ENCODE measurements at places on chromosomes 13 and 19. TPM values are rescaled to one million over a fixed set of nuclear protein-coding genes. Genes with fewer than 3 reads are reported as not detected.
A peak's percentile ranks its signal among the peaks of the same experiment; 100 is the strongest.

Gene GRIN2D
- under 0.01 TPM for total RNA-seq

Gene KASH5
- total RNA-seq = not detected

Gene RFPL4A
- total RNA-seq = not detected

Gene IFNL1
- not detected for total RNA-seq

Gene BLVRB
- 75.7 TPM for total RNA-seq

Gene LGALS14
- not detected for total RNA-seq

Gene FGF21
- not detected for total RNA-seq

DNA sequence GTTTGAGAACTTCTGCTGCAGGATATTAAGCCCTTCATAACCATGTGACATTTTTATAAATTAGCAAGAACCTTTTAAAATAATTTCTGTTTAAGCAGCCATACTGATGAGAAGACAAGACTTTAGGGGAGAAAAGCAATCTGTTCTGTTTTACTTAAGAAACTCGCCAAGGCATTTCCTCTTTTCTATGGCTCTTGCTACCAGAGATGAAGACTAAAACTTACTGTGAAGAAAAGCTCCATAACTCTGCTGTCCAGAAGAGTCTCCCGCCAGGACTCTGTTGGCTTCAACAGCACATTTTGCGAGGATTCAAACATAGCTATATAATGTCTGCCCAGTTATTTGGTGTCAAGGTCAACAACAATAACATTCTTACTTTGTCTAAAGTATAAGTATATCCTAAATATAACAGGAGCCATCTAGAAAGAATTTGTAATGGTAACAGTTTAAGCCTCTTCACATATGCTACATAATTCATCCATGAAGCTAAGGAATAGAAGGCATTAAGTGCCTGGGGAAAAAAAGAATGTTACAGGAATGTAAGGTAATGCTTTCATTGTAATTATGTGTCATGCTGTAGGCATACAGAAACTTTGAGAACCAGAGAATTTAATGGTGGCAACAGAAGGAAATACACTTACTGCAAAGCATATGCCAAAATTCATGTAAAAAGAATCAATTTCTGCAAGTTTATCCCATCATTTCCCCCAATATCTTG is 53.2 kb upstream of the EEF1AKMT1 start:
- H3K4me3 ChIP-seq = no peak overlapping the region
- peaks cover 37% of the 10 kb centered on the region for H3K4me1 ChIP-seq
- H3K36me3 ChIP-seq = peaks cover under 1% of the 10 kb centered on the region
- DNase-seq = peak; percentile 26
- no peaks in the 10 kb centered on the region for H3K27me3 ChIP-seq

DNA sequence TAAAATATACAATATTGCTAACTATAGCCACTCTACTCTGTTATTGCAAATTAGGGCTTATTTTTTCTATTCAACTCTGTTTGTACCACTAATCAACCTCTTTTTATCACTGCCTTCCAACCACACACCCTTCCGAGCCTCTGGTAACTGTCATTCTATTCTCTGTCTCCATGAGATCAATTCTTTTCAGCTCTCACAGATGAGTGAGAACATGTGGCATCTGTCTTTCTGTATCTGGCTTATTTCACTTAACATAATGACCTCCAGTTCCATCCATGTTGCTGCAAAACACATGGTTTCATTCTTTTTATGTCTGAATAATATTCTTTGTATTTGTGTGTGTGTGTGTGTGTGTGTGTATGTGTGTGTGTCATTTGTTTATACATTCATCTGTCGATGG is 350.1 kb upstream of the DACH1 start:
- no peak overlapping the region for H3K27ac ChIP-seq
- H3K36me3 ChIP-seq = no peaks in the 10 kb centered on the region
- no peaks in the 10 kb centered on the region for H3K4me1 ChIP-seq
- DNase-seq = no peak
- no peaks in the 10 kb centered on the region for H3K27me3 ChIP-seq
- no peak overlapping the region for H3K4me3 ChIP-seq

GRCh38 chr13:34675626-34676025 is 266.4 kb upstream of the NBEA start:
- H3K36me3 ChIP-seq = no peaks in the 10 kb centered on the region
- H3K27me3 ChIP-seq = no peaks in the 10 kb centered on the region
- no peak for DNase-seq
- no peaks in the 10 kb centered on the region for H3K4me1 ChIP-seq
- no peak overlapping the region for H3K4me3 ChIP-seq
- H3K27ac ChIP-seq = no peak overlapping the region

DNA sequence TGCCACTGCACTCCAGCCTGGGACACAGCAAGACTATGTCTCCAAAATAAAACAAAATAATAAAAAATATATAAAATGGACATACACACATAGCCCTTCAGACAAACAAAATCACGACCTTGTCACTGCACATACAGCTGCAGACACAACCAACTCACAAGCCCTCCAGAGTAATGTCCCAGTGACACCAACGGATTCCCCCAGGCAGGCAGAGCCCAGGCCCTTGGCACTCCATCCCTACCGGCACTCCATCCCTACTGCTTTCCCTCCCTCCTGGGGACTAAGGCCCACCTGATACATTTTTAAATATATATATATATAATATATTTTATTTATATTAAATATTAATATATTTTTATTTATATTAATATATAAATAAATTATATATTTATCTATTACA is 18.5 kb downstream of the ZNF101 start:
- no peaks in the 10 kb centered on the region for H3K4me1 ChIP-seq
- no peak overlapping the region for H3K4me3 ChIP-seq
- peak; percentile 26 for DNase-seq
- no peaks in the 10 kb centered on the region for H3K36me3 ChIP-seq

DNA sequence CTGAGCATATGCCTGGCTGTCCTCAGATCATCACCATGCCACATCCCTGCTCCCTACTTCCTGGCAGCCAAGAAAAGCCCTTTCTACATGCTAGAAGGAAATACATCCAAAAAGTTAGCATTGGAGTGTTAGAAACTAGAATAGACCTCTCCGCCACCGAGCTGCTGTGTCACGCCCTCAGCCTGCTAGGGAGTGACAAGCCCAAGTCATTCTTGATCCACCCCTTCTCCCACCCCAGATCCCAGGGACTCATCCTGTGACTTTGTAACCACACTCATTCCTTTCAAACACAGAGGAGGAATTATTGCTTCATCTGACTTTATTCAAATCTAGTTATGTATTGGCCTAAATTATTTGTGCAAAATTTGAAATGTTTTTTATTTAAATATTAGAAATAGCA is 45.3 kb downstream of the POLR1D start:
- no peak overlapping the region for H3K4me3 ChIP-seq
- H3K27ac ChIP-seq = no peak overlapping the region
- no peaks in the 10 kb centered on the region for H3K4me1 ChIP-seq
- no peak for DNase-seq
